Sigmoid colon (tissue), 7 donors: ENCODE measurements at places on chromosomes 16 and 17. TPM values are rescaled to one million over a fixed set of nuclear protein-coding genes. Genes with fewer than 3 reads are reported as not detected.
A peak's percentile ranks its signal among the peaks of the same experiment; 100 is the strongest.

GRCh38 chr16:57938936-57939871 is 31.7 kb downstream of the CNGB1 start:
- DNase-seq, result no peak

- DNase-seq, result peak; percentile 80
These were observed at the start of gene MT1G for GRCh38 chr16:56667581-56668571. TSS of gene MT1G (minus strand) at chr16:56668065. CDS start at chr16:56667993, 72 bp downstream.

DNA sequence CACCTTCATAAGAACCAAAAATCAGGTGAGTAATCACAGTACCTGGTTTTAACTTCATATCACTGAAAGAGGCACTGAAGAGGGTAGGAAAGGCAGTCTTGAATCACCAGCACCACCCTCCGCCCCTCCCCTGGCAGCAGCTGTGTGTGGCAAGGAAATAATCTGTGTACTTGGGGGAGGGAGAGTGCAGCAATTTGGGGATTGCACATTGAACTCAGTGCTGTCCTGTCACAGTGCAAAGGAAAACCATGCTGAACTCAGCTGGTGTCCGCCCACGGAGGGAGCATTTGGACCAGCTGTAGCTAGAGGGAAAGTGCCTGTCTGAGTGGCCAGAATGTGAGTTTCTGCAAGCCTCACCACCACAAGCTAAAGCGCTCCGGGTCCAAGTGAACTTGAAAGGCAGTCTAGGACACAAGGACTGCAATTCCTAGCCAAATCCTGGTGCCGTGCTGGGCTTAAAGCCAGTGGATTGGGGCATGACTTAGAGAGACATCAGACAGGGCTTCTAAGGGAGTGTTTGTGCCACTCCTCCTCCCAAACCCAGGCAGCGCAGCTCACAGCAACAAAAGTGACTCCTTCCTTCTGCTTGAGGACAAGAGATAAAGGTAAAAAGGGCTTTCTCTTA is 39.7 kb upstream of the ALDH3A1 start:
- DNase-seq, result no peak

DNA sequence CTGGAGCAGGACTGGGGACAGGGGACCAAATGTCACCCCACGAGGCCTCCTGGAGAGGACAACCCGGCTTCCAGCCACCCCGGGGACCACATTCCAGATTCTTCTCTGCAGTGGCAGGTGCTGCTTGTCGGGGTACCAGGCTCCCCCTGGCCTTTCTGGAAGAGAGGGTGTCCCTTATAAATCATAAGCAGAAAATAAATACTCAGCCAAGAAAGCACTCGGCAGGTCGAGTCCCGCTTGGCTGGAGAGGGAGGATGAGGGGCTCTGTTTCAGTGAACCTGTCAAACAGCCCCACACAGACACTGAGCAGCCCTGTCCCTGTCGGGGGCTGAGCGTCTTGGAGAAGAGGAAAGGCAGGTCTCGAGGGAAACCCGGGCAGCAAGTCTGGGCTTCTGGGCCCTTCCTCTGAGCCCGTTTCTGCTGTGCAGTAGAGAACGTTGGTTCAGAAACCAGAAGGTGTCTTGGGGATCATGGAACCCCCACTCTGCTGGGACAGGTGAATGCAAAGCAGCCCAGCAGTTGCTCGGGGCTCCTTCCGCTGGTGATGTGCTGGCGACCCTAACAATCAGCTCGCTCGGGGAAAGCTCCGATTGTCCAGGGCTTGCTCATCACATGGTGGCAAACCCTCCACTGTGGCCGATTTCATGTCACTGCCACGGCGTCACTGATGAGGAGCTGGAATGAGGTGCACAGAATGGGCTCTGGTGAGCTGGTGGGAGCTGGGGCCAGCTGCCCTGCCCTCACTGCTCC is 36.6 kb downstream of the COX4I1 start:
- DNase-seq, result no peak

Gene CNTNAP4
- 0.16 TPM for total RNA-seq

Gene GRAP
- total RNA-seq, result 3.0 TPM

Gene DOC2A
- not detected for total RNA-seq

Gene KRT32
- total RNA-seq, result not detected
